ENCODE measurements at places on chromosomes 3 and 15. TPM values are rescaled to one million over a fixed set of nuclear protein-coding genes. Genes with fewer than 3 reads are reported as not detected.

GRCh38 chr3:152874896-152875749 is 40.2 kb downstream of the P2RY1 start:
- no peak for DNase-seq

- DNase-seq: no peak
Measured at GRCh38 chr3:70832834-70833205, 520.4 kb upstream of the MDFIC2 start.

DNA sequence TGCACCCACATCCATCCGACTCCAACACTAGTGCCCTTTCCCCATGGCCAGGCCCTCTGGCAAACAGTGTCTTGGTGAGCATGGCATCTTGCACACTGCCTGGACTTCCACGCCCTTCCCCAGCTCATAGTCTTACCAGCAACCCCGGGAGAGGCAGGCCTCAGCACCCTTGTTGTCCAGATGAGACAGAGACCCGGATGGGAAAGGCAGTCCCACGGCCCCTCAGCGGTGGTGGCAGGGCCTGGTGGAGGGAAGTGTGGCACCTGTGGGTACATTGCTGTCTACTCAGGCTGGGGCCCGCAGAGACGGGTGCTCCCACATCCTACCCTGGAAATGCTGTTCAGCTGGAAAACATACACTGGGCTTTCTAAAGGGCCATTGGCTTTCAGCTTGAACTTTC is 28.4 kb downstream of the HDAC11 start:
- no peak for DNase-seq

DNA sequence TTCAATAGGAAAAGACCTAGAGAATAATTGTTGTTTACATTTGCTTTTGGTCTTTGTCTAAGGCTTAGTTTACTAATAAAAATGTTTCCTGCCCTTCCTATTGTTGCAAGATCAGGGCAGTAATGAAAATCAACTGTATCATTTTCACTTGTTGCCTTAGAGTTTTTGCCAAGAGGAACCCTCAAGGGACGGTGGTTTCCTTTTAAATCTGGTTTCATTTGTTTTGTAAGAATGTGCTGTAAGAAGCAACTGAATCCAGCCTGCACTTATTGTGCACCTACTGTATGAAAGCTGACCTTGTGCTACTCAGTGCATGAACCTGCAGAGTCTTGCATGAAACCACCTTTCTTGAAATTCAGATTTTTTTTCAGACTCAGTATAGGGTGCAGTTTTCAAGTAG is 5.3 kb downstream of the IGF1R start:
- no peak for DNase-seq

DNA sequence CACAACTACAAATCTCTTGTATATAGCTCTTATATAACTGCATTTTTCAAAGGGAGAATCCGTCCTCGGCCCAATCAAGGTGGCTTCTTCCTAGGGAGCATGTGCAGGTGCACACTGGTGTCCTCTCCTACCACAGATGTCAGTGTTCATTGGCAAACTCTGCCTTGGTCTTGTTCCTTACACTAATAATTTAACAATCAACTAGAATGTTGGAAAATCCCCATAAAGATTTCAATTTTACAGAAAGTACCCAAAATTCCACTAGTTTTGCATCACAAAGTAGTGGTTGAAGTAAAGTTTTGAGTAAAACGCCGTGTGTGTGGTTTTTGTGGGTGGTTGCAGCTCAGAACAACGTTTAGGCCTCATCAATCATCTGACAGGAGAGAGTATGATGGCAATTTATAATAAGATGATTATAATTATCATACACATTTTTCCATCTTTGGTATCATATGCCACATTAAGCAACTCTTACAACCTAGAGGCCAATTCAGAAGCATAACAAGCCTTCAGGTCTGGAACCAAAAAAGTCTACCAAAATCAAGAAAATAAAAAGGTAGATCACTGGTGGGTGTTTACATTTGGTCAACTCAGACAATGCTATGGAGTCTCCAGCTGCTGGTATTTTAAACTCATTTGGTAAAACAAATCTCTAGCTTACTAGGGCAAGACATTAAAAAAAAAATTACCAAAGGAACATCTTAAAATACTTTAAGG is 128.9 kb upstream of the BHLHE40 start:
- DNase-seq: peak; percentile 56

The IL1RAP gene
- 24.4 TPM for total RNA-seq

- no peak for DNase-seq
Measured at GRCh38 chr15:80456517-80457492, 52.6 kb downstream of the ARNT2 start.

DNA sequence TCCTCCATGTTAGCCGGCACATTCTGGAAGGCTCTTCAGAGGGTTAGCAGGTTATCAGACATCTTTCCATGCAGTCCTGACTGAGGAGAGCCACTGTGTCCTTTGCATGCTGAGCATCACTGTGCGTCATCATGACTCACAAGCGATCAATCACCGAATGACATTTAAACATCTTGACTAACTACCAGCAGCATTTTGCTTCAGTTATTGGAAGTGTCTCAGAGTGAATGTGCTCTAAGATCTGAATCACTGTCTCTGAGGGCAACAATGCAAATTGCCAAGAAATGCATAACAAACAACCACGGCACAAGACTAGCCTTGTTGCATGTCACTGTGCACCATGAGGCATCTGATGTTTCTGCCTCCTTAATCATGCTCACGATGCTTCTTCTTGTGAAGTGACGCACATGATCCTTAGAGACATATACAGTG is 18.3 kb upstream of the ATP8B4 start:
- peak; percentile 50 for DNase-seq

GRCh38 chr3:132669256-132669777 is 9.2 kb downstream of the UBA5 start:
- DNase-seq: no peak

- no peak for DNase-seq
Measured at GRCh38 chr3:123618076-123618708, 33.3 kb upstream of the HACD2 start.

The NEK10 gene
- total RNA-seq: 0.34 TPM

- DNase-seq: no peak
Measured at GRCh38 chr3:33931512-33931911, 133.1 kb downstream of the PDCD6IP start.

- DNase-seq: no peak
Measured at GRCh38 chr3:67292356-67293121, 294.4 kb downstream of the KBTBD8 start.

The ARPP21 gene
- not detected for total RNA-seq

GRCh38 chr15:24269166-24269571 is 406.4 kb upstream of the NPAP1 start:
- no peak for DNase-seq

The TTC14 gene
- 65.3 TPM for total RNA-seq

DNA sequence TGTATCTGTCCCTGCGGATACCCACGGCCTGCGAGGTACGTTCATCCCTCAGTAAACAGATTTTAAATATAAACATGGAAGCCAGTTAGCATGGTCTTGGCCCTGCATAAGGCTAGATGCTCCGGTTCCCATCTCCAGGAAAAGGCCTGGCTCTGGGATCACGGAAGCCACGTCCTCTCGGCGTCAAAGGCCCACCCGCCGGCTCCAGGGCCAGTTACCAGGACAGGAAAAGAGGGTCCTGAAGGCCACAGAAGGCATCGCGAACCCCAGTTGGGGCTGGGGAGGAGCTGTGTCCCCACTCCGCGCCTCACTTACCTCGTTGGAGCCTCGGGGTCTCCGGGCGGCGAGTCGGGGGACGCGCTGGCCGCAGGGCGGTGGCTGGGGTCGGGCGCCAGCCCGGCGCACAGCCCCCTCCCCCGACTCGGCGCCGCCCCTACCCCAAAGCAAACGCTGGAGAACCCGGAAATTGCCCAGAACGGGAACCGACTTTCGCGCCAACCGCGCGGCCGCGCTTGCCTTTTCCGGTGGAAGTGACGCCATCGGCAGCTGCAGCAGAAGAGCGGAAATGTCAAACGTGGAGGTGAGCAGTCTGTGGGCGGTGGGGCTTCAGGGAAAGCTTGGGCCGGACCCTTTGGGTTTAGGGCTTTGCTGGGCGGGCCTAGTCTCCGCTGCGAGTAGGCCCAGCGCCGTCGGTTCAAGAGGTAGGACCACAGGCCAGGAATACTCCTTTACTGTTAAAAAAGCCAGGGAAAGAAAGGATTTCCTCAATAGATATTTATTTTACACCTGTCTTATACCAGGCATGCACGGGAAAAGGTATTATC is at the start of gene TOPBP1:
Gene TOPBP1 (minus strand): TSS at position 488 of the 824 bp plus-strand sequence. CDS start 814 bp downstream, outside the sequence.
- peak; percentile 84 for DNase-seq

DNA sequence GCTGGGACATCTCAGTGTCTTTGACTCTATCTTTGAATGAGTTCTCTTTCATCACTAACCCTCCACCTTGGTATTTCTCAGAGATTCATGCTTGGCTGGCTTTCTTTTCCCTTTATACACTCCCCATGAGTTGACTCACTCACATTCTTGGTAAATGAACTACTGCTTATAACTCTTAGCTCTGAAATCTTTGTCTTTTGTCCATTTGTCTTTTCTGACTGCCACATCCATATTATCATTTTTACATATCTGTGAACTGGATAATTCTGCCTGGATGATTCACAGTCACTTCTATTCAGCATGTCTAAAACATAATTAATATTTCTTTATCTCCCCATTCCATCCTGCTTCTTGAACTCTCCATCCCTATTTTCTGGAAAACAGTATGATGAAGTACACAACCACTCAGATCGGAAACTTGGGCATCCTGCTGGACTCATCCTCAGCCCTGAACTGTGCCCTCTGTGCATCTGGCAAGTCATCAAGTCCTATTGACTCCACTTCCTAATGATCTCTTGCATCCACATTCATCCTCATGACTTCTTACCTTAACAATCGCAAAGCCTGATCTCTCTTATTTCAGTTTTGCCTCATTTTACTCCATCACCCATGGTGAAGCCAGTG is 66.9 kb downstream of the KCNAB1 start:
- no peak for DNase-seq

The STXBP5L gene
- not detected for total RNA-seq

The SEMA6D gene
- not detected for total RNA-seq

GRCh38 chr3:134709076-134709475 is 58.3 kb upstream of the KY start:
- no peak for DNase-seq
